ENCODE measurements at places on chromosomes 6 and 20.

GRCh38 chr6:116436586-116436985 lies 24.6 kb upstream of the CALHM6 start:
- no peak for DNase-seq

DNA sequence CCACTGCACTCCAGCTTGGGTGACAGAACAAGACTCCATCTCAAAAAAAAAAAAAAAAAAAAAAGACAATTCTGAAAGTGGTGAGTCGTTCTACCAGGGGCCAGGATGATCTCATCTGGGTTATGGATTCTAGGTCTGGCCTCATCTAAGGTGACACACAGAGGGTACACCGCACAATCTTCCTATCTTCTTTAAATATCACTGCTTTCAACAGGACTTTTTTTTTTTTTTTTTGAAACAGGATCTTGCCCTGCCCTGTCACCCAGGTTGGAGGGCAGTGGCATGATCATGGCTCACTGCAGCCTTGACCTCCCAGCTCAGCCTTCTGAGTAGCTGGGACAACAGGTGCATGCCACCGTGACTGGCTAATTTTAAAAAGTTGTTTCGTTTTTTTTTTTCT lies 67.7 kb downstream of the SLC16A10 start:
- DNase-seq: no peak

DNA sequence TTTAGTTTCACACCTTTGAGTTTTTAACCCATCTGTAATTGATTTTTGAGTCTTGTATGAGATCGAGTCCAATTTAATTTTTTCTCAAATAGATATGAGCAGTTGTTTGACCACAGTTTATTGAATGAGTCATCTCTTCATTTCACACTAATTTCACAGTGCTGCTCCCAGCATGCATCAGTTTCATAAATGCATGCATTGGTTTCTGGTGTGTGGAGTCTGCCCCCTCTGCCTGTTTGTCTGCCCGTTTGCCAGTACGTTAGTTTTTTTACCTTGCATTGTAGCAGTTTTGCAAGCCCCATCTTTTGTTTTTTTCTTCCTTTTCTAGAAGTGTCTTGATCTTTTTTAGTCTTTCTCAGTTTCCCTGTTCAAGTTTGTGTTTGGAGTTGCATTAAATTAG lies 11.9 kb downstream of the SLX4IP start:
- DNase-seq: no peak

- no peak for DNase-seq
These were observed 77.1 kb downstream of the SHLD1 start for GRCh38 chr20:5827098-5827853.

- no peak for DNase-seq
These were observed 147.8 kb upstream of the CDH4 start for GRCh38 chr20:61104232-61104631.

DNA sequence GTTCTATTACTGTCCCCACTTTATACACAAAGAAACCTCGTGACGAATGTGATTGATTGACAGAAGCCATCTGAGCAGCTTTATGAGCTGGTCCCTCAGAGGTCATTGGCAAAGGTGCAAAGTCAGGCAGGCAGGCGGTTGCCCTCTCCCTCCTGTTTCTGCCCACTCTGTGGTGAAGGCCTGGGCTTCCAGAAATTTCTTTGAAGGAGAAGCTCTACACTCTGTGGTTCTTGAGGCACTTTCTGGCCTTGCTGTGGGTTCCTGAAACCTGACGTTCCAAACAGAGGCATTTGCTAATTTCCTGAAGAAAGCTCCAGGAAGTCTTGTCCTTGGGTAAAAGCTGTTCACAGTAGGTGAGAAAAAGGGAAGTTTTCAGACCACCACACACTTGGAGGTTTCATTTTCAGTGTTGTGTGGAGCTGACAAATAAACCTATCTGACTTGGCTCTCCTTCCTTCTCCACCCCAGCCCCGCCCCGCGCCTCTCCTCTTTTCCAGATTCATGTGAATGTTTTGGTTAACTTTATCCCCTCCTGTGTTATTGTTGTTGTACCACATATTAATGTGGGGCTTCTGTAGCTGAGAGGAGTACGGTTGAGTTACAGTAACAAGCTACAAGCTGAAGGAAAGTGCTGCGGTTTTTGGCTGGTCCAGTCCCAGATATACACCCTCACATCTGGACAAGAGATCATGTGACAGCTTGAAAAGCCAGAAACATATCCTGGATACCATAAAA lies 274.1 kb downstream of the CLIC5 start:
- DNase-seq: no peak

DNA sequence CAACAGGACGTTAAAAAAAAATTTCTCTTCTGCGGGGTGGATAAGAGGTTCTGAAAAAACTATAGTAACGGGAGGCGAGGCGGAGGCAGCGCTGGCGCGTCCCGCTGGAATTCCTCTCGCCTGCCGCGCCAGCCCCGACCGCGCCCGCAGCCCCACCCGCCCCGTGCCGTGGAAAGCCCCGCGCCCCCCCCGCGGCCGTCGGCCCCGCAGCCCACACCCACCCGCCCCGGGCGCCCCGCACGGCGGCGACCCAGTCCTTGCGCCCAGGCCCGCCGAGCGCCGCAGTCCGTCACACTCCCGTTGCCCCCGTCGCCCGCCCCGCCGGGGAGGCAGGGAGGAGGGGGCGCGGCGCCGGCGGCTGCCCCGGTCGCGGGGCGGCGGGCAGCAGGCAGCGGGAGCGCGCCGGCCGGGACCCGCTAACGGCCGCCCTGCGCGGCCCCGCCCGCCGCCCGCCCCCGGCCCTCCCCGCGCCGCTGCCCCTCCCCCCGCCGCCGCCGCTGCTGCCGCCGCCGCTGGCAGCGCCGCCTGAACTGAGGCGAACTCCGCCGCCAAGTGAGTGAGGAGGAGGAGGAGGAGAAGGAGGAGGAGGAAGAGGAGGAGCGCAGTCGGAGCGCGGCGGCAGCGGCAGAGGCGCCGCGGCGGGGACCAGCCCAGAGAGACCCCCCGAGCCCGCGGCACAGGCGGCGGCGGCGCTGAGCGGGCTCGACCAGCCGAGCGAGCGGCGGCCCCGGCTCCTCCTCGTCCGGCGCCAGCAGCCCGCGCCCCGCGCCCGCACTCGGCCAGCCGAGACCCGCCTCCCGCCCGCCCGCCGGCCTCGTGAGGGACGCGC lies at the start of gene QKI:
Gene QKI (plus strand): TSS at position 602 of the 829 bp plus-strand sequence. CDS start 476 bp downstream, outside the sequence.
- DNase-seq: no peak

GRCh38 chr6:15089569-15090144 lies 156.2 kb upstream of the JARID2 start:
- DNase-seq: no peak

GRCh38 chr6:116352515-116353471 lies 18.0 kb upstream of the DSE start:
- no peak for DNase-seq

DNA sequence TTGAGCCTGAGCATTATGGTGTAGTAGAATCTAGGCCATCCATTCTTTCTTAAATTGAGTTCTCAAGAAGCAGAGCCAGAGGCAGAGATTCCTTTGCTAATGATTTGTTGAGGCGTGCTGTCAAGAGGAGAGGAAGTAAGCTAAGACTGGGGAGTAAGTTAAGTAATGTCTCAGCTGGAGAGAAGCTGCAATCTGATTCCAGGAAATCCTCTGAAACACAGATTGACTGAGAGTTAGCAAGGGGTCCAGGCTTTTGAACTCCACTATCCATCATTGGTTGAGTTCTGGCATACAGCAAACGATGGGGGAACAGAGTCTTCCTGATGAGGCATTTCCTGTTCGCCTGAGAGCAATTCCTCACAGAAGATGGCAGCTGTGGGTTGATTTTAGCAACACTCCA lies 207.4 kb upstream of the RAB32 start:
- DNase-seq: no peak

- DNase-seq: no peak
These were observed 147.2 kb upstream of the DST start for GRCh38 chr6:56789879-56790278.

DNA sequence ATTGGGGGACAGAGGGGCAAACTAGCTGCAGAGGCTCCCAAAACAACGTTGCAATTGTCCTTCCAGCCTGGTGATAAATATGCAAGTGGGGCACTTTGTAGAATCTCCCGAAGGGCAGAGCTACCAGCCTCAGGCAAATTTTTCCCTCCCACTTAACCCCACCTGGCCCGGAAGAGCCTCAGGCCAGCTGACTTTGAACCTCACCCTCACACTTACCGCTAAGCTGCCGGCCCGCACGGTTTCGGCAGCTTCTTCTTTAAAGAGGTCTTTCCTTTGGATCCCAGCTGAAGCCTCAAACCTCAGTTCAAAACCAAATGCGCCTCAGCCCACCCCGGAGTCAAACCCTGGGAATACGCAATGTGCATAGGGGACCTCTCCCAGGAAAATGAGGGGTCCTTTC lies 2.5 kb downstream of the OVOL2 start:
- no peak for DNase-seq

GRCh38 chr6:157811476-157812173 lies 11.4 kb upstream of the SNX9 start:
- no peak for DNase-seq

GRCh38 chr6:90575267-90575666 lies 11.6 kb downstream of the MAP3K7 start:
- DNase-seq: no peak

GRCh38 chr6:24274441-24275083 lies 83.3 kb downstream of the DCDC2 start:
- DNase-seq: no peak

- no peak for DNase-seq
These were observed 267.6 kb upstream of the SUPT3H start for GRCh38 chr6:45645302-45645701.

GRCh38 chr6:117493470-117493869 lies 11.0 kb downstream of the DCBLD1 start:
- no peak for DNase-seq

GRCh38 chr6:133241901-133242636 lies 912 bp downstream of the EYA4 start:
- no peak for DNase-seq

DNA sequence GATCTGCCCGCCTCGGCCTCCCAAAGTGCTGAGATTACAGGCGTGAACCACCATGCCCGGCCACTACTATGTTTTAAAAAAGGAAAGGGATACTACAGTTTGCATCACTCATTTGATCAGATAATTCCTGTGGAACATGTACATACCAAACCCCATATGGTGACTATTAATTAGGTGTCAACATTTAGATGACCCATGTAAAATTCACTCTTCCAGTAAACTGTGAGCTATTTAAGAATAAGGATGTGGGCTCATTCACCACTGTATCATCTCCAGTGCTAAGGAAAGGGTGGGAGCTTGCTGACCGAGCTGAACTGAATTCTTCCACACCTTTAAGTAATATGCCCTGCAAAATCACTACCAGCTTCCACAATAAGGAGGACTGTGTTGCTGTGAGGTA lies 127.5 kb downstream of the BTBD9 start:
- no peak for DNase-seq

- DNase-seq: no peak
These were observed 36.1 kb upstream of the CHD6 start for GRCh38 chr20:41654292-41654691.

GRCh38 chr6:168078175-168078942 lies 653 bp downstream of the FRMD1 start:
- no peak for DNase-seq

- no peak for DNase-seq
These were observed 84.1 kb downstream of the ZFAND3 start for GRCh38 chr6:37903351-37904340.

DNA sequence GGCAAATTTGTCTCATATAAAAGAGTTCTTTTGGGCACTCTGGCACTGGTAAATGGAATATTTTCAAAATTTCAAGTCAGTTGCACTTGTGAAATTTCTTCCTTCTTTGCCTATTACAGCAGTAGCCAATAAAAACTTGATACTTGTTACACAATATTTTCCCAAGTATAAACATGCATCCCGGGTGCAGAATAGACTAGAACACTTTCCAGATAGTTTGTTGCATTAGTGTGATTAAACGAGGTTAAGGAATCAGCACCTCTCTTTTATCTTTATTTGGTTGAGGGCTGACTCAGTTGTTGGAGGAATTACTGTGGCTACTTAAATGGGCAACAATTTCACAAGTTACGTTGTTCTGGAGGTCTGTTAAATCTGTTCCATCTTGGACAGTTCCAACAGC lies 467.5 kb downstream of the CDKAL1 start:
- no peak for DNase-seq

DNA sequence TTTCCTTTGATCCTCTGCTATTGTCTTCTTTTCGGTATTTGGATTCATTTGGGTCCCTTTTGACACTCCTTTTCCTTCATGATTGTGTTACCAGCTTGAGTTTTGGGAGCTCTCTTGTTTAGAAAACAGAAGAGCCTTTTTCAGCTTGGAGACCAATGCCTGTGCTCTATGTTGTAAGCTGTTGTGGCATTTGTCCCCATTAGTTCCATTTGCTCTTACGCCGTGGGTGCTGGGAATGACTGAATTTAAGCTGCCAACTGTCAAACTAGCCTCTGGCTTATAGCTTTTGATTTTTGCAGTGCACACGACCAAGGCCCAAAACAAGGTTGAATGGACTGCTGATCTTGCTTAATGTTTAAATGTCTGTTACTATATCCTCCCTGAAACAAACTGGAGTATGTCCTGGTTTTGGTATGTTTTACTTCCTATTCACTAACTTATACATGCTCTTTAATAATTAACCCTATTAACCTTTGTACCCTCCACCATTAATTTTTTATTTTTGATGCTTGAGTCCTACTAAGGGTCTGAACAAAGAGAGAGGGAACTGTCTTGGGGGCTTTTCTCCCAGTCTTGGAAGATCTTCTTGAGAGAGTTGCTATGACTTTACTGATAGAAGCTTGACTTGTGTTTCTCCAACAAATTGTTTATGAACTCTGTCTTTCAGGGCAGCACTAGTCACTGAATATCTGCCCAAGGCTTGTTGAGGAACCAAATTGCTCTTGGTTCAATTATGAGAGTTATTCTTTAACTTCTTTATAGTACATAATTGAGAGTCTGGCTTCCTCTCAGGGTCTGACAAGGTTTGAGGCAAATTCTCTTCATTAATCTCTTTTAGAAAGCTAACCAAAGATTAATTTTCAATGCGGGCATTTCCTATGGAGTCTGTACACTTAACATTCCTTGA lies 100.3 kb upstream of the SIRPG start:
- DNase-seq: no peak

DNA sequence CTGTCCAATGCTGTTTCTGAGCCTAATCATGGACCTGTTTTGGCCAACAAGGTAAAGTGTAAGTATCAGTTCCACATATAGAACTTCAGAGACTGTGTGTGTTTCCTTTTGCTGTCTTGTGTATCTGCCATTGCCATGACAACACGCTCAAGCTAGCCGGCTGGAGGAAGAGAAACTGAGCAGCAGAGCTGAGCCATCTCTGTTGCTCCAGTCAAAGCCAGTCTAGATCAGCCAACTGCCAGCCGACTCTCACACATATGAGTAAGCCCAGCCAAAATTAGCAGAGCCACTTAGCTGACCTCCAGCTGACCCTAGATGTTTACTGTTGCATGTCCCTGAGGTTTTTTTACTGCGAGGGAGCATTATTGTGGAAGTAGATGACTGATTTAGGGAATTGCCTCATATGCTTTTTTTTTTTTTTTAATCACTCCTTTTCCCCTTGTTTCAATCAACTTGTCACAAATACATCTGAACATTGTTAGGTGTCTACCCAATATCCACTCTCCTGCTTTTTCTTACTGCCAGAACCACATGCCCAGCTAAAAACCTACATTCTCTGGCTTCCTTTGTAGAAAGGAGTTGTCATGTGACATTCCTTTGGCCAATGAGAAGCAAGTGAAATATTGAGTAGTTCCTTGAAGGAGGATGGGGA lies 304.3 kb upstream of the SUPT3H start:
- no peak for DNase-seq
